Stimulated activated CD8-positive, alpha-beta memory T cell treated with anti-CD3 and anti-CD28 coated beads, Interleukin-2, amount 100 ng/mL, for 1 hour (primary cell): ENCODE measurements at places on chromosomes 2 and 18.

GRCh38 chr18:25019086-25019860, 332.7 kb downstream of the ZNF521 start:
- DNase-seq, result no peak

DNA sequence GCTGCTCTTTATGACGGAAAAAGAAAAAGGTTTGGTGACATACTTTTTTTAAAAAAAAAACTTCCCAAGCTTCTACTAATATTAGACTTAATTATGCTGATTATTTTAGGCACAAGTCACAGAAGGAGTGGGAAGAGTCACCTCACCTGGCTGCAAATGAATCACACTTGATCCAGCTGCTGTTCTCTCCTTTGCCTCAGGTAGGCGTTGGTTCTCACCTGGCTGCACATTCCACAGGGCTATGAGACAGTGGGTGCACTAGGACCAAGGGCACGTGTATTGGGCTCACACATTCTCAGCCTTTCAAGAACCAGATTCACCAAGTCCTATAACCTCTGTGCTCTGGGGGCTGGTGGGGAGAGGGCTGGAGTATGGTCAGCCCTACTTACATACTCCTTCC, 93.3 kb downstream of the TGFA start:
- no peak for DNase-seq

GRCh38 chr2:201859949-201860348, 53.6 kb downstream of the CDK15 start:
- DNase-seq, result no peak

GRCh38 chr2:12287220-12287751, 429.4 kb upstream of the TRIB2 start:
- no peak for DNase-seq

- no peak for DNase-seq
Measured at GRCh38 chr2:46939626-46940359, 24.2 kb upstream of the MCFD2 start.

GRCh38 chr2:50374711-50375110, 657.2 kb downstream of the NRXN1 start:
- DNase-seq, result no peak

- no peak for DNase-seq
Measured at GRCh38 chr2:178105566-178105965, 6.7 kb upstream of the RBM45 start.

DNA sequence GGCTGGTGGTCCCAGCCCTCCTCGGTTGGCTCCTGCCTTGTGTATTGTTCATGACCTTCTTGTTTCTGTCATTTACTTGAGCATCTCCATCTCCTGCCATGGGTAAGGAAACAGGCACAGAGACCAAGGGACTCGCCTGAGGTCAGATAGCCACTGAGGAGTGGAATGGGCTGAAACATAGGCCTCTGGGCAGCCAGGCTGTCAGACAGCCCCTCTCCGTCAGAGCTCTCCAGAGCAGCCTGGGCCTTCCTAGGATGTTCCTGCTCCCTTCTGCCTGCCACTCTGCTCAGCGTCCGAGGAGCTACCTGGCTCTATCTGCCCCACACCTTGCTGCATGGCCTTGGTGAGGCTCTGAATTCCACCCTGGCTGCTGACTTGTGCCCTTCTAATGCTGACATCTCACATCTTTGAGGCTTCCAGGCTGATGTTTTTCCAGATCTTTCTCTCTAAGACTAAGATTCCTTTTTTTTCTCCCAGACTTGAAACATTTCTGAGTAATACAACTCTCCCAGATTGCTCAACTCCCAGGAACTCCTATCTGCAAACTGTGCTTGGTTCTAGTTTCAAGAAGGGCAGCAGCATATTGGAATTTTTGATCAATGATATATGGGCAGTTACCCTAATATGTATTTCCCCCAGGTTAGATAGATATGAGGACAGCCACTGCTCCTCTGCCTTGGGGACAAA, 67.7 kb downstream of the MCFD2 start:
- DNase-seq, result no peak

- DNase-seq, result no peak
Measured at GRCh38 chr2:15788455-15788829, 151.9 kb upstream of the MYCN start.

DNA sequence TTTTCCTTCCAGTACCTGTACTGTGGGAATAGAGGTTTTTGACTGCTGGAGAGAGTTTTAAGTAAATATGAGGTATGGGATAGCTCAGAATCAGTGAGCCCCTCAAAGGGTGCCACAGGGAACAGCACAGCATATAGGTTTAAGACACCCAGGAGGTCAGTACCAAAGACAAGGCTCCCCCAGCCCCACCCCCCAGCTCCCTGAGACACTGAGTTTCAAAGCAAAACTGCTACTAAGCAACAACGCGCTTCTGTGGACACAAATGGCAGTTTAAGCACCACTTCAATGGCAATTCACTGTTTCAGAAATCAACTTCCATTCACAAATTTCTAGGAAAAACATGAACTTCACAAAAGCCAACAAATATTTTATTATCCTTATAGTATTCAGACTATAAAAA, 15.2 kb downstream of the E2F6 start:
- no peak for DNase-seq

DNA sequence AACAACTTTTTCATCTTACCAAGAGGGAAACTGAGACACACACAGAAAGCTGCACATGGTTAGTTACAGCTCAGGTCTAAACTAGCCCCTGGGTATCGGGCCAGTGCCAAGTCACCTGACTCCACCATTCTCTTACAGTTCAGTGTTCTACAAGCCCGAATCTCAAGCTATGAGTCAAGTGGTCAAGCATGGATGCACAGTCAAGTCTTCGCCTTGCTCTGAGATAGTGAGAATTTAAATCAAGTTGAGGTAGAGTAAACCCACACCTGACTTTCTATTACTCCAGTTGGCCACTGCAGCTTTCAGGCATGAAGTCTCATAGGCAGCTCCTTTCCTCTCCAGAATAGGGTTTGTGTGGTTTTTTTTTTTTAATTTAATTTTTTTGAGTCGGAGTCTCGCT, 34.5 kb upstream of the ARL5A start:
- no peak for DNase-seq

DNA sequence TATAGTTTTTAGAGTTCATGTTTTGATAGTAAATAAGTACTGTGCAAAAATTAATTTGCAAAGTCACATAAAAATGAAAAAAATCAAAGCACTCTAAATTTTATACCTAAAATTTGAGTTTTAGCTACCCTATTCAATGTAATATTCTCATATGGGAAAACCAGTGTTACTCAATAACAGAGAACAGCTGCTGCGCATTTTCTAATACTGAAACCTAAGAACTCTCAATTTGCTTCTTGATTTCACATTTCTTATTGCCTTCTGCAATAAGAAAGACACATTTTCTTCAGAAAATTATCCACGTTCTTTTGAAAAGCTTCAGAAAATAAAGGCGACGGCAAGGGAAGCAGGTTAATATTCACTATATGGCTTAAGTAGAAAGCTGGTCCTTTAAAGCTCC, 199.1 kb upstream of the CCDC150 start:
- DNase-seq, result no peak

DNA sequence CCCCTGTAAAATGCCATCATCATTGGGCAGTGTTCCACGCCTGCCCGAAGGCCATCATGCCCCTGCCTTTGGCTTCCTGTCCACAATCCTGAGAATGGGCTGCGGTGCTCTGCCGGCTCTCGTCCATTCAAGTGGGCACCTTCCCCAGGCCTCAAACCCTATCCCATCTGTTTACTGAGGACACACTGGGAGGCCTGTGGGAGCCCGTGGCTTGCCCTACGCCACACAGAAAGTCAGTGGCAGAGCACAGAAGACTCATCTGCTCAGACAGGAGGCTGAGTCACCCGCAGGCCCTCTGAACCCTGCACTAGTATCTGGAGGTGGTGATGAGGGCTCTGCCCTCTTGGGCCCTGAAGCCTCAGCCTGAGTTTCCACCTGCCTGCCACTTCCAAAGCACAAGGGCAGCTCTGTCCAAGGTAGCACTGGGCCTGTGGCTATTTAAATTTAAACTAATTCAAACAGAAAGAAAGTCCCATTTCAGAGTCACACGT, 19.1 kb upstream of the ANKRD53 start:
- no peak for DNase-seq

GRCh38 chr18:48138660-48139430, 208.4 kb upstream of the SMAD2 start:
- DNase-seq, result no peak

GRCh38 chr2:177589186-177589585, 196.6 kb downstream of the AGPS start:
- DNase-seq, result no peak

- no peak for DNase-seq
Measured at GRCh38 chr18:10062302-10063300, 148.8 kb downstream of the VAPA start.

DNA sequence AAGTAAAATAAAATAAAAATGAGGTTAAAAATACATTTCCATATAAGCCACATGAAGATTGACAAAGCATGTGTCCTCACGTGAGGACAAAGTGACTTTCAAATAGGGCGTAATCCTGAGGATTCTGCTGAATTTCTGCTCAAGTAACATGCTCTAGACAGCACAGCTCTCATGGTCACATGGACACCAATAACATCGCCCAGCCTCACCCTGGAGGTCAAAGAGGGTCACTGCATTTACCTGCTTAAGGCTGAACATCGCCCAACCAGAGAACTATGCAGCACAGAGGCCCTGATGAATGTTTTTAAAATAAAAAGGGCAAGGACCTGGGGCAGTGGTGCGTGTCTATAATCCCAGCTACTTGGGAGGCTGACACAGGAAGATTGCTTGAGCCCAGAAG, 30.2 kb downstream of the TGFBRAP1 start:
- DNase-seq, result no peak

DNA sequence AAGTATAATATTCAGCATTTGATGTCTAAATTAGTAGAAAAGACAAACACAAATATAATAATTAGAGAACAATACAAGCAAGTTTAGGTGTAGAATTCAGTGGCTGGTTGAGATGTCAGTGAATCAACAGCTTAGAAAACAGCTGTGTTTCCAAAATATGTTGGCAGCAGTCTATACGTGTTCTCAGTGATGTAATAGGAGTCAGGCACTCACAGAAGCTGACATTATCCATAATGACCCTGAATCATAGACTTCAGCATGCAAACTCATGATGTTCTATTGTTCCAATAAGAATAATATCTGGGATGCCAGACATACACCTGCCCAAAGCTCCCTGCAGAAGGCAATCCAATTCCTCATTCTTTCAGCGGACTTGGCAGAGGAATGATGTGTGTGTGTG, 164.7 kb downstream of the SLC8A1 start:
- DNase-seq, result no peak

DNA sequence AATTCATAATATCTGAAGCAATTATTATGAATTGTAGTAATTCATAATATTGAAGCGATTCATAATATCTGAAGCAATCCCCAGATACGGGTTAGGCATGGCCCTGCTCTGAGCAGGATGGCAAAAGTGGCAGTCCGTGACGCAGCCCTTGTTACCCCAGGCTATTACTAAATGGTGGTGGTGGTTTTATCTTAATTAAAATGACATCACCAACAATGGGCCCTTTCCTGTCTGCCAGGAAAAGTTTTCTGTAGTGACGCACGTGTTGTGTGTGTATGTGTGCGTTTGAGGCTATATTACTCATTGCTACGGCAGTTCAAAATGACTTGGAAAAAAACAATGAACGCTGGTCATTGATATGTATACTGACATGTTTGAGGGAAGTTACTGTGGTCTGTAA, 10.6 kb upstream of the MOCOS start:
- no peak for DNase-seq

GRCh38 chr2:182763311-182763912, 47.4 kb downstream of the DNAJC10 start:
- DNase-seq, result no peak

DNA sequence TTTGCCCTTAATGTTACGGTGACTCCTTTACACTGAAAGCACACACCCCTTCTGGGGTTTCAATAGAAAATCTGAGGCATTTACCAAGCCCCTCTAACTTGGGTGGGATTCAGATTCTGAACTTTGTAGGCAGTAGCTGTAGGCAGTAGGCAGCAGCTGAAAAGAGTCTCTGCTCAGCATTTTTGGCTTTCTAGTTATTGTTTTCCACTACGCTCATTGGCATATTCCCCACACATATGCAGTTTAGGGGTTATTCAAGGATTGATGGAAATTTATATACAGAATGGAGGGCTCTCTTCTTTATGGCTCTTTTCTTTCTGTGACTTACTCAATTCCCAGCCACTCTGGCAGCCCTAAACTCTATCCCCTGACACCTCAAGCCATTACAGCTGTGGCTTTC, 232.7 kb upstream of the REV1 start:
- no peak for DNase-seq

DNA sequence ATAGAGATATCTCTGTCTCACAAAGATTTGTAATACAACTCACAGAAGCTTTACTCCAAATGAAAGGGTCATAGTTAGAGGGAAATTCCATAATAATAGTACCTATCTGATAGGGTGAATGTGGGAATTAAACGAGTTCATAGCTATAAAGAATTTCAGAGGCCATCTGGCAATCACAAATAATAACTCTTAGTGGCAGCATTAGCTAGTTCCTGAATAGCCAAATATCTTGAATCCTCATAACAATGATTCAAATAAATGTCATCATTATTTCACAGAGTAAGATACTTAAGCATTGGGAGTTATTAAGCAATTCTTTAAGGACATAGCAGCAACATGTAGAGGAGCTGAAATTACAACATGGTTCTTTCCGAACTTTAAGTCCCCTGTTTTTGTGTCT, 1265.0 kb upstream of the PIK3C3 start:
- no peak for DNase-seq

DNA sequence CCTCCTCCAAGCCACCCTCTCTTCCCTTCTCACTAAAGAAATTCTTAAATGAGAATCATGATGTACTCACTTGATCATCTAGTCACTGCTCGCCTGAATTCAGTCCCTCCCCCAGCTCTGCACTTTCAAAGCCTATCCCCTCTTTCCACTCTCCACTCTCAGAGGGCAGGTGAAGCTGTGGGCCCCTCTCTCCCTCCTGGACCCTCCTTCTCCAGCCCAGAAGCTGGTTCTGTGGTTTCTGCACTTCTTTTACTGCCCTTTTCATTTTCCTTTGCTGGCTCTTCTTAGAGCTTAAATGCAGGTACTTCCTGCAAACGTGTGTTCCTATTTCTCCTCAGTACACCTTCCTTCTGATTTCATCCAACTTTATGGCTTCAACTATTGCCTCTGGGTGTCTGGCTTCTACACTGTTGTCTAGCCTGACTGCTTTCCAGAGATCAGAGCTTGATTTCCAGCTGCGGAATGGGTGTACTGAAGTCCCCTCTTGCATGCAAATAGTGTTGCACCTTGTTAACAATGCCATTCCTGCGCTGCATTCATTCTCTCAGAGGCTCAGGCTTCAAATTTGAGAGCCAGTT, 15.3 kb upstream of the TXNDC2 start:
- no peak for DNase-seq
